ENCODE measurements at places on chromosomes 7 and 10.

DNA sequence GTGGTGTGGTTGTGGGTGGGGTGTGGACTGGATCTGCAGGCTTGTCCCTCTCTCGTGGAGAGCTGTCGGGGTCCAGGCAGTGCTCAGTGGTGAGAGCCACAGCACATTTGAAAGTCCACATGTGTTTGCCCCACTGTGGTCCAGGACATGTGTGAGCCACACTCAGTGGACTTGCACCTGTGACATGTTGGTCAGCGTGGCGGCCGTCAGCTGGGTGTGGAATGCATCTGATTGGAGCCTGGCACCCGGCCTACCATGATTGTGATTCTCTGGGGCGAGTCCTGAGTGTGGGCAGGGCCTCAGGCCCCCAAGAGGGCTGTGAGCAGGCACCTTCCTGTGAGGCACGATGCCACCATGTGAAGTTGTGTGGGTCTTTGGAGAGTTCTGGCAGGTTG, 77.9 kb downstream of the DNAJB6 start:
- DNase-seq = no peak

- DNase-seq = no peak
These were observed 29.6 kb upstream of the AKR1C2 start for GRCh38 chr10:5033061-5033778.

- no peak for DNase-seq
These were observed 70.8 kb upstream of the FGFR2 start for GRCh38 chr10:121669028-121669374.

DNA sequence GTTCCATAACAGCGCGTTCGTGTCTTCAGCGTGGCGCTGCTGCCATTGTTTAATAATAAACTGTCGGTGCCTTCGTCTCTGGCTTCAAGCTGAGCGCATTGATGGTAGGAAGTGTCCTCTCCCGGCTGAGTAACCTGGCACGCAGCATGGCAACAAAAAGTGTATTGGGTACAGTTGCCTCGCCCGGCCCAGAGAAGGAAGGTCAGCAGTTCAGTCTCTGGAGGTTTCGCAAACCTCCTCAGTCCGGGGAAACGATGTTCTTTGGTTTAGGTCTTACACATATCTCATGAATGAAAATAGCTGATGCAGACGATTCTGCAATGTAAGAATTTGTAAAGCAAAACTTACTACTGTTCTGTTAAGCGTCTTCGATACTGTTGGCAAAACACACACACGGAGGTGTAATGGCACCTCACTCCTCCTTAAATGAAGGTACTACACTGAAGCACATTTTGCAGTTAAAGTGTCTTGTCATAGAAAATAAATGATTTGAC, 739 bp upstream of the CCDC186 start:
- peak; percentile 35 for DNase-seq

DNA sequence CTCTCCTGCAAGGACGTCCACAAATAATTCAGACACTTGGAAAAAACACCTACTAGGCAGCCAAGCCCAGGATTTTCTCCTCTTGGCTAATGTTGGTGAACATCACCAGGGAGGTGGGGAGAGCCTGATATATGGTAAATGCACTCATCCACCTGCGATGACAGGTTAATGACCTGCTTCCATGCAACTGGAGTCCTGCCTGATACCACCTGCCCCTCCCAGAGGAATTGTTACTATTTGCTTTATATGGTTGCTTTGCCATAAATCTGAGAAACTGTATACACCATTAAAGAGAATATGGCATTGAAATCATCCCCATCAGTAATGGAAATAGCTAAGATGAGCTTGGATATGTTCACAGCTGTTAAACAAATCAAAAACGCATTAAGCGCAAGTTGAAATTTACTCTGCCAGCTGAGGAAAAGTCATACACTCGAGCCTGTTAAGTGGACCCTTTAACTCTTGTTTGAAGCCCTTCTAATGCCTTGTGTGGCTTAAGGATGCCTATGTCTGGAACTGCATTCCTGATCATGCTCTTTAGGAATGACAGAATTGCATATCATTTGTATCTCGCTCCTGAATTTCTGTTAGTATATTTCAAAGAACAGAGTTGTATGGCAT, 208.3 kb downstream of the PRPF18 start:
- DNase-seq = no peak

- no peak for DNase-seq
These were observed 43.8 kb downstream of the PTPRN2 start for GRCh38 chr7:158543840-158544239.
